ENCODE measurements at places on chromosomes 1 and 21.

DNA sequence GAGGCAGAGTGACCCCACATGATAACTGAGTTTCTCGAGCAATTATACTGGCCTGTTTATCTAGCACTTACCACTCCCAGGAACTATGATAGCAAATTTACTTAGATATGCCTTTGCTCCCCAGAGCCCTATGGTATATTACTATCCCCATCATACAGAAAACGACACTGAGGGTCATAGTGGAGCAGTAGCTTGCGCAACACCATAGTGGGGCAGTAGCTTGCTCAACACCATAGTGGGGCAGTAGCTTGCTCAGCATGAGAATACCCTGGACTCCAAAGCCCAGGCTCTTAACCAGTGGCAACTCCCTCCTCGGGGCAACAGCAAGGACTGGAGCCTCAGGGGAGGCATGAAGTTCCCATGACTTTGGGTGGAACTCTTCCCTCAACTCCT lies 211.9 kb downstream of the NPHP4 start:
- DNase-seq: no peak

DNA sequence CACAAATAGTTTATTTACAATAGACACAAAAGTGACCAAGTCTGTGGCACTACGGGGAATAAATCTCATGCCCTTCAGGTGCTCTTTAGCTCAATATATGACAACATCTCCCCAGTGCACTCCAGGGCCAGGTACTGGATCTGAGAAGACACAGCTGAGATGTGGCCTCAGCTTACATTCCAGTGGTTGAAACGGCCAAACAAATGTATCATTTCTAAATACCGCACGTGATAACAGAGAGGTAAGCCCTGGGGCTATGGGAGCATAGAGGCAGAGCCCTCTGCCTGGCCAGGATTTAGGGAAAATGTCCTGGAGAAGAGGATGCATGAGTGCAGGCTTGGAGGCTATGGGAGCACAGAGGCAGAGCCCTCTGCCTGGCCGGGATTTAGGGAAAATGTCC lies 630.5 kb downstream of the SMYD3 start:
- DNase-seq: no peak

DNA sequence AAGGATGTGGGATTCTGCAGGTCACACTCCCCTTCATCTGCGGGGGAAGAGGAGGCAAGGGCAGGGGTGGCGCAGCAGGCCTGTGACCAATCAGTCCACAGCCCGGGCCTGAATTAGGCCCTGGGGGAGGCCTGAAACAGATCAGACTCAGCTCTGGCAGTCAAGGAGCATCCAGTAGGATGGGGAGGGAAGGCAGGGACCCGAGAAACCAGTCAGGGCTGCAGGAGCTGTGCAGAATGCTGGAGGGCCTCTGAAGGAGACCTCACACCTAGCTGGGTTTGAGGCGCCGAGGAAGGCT lies 12.7 kb downstream of the TNNT2 start:
- no peak for DNase-seq

- DNase-seq: no peak
These were observed 11.6 kb upstream of the GJA9 start for GRCh38 chr1:38892976-38893375.

GRCh38 chr1:54172614-54173599 lies 20.1 kb upstream of the CDCP2 start:
- DNase-seq: no peak

- DNase-seq: no peak
These were observed 291.2 kb upstream of the LYPLAL1 start for GRCh38 chr1:218882454-218882853.

DNA sequence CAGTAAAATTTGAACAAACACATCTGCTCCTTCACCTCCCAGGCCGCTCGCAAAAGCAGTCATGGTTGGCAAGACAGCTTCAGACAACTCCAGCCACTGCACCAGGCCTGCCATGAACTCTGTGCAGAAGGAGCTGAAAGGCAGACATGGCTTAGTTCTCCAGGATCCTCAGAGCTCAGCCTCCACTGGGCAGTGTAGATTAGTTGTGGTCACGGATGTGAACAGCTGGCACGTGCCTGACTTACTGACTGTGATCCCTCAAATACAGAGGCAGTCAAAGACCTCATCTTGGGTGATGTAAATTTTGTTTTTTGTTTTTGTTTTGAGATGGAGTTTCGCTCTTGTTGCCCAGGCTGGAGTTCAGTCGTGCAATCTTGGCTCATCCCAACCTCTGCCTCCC lies 28.4 kb downstream of the TMCO4 start:
- DNase-seq: no peak

- no peak for DNase-seq
These were observed 74.3 kb upstream of the CAPZB start for GRCh38 chr1:19559641-19560040.

DNA sequence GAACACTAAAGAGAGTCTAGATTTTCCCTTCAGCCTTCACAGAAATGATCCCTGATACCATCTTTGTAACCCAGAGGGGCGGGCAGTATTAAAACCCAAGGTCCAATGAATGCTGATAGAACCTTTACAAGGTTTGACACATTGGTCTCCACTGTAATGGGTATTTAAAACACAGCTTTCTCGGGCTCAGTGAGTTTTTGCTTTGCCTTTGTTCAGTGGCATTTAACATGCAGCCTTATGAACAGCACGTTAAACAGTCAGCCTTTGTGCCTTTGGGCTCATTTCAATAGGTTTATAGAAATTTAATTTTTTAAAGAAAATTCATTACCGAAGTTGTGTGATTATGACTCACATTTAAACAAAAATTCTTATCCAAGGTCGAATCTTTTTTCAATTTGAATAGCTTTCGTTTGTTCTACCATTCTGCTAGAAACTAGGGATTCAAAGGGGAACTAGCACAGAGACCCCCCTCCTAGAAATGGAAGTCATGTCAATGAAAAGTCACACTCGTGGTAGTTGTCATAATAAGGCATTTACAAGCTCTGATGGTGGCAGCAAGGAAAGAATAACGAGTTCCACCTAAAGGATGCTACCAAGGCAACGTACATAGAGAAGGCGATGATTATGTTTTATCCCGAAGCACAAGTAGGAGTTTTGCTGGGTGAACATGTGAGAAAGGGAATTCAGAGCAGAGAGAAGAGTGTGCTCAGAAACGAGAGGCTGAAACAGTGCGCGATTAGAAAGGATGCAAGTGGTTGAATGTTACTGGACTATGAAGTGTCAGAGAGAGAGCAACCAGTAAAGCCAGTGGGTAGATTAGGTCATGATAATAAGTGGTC lies 66.2 kb downstream of the SGIP1 start:
- no peak for DNase-seq

- no peak for DNase-seq
These were observed 19.7 kb upstream of the SELE start for GRCh38 chr1:169753549-169753948.

DNA sequence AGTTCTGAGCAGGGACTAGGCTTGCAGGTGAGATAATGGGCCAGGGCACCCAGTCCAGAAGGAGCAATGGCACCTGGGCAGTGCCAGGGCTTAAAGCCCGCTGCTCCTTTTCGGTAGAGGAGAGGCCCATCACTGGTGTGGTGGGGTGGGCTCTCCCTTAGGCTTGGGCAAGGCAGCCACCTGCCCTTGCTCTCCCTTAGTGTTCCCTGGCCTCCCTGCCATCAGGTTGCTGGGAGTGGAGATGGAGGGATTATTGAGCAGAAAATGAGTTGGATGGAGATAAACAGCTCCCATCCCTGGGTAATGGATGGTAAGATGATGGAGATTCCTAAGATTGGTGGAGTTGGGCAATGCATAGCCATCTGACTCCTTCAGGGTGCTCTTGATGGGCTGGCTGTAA lies 7.9 kb downstream of the MYOG start:
- no peak for DNase-seq

DNA sequence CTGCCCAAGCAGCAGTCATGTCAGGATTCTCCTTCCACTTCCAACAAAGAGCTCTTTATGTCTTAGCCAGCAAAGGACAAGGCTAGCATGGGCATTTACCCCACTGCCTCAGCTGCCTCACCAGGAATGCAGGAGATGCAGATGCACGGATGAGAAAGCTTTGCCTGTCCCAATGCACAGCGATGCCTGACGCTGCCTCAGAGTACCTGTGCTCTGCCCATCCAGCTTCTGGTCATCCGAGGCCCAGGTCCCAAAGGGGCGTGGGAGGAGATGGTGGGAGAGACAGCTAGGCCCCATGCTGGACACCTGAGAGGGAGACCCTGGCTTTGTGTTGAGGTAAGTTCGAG lies 59.0 kb downstream of the IRF2BP2 start:
- DNase-seq: no peak

GRCh38 chr1:10838541-10838940 lies 42.1 kb upstream of the CASZ1 start:
- no peak for DNase-seq

GRCh38 chr1:207025146-207025880 lies 7.2 kb downstream of the C1orf116 start:
- no peak for DNase-seq

GRCh38 chr1:15709226-15709625 lies 25.1 kb downstream of the PLEKHM2 start:
- no peak for DNase-seq

- no peak for DNase-seq
These were observed 144.6 kb downstream of the NFIA start for GRCh38 chr1:61226791-61227567.

- DNase-seq: no peak
These were observed 102.6 kb upstream of the UBE2U start for GRCh38 chr1:64100791-64101190.
